ENCODE measurements at places on chromosomes 12 and 14. TPM values are rescaled to one million over a fixed set of nuclear protein-coding genes. Genes with fewer than 3 reads are reported as not detected.

ZNF26 gene
- 11.4 TPM for total RNA-seq

RAB15 gene
- total RNA-seq, result 6.2 TPM

TTC9 gene
- total RNA-seq, result 0.13 TPM

OXA1L gene
- 50.6 TPM for total RNA-seq

LRRC10 gene
- total RNA-seq, result not detected

PTPRO gene
- under 0.01 TPM for total RNA-seq

ZCCHC8 gene
- 10.1 TPM for total RNA-seq

CLEC12A gene
- not detected for total RNA-seq

PIWIL1 gene
- total RNA-seq, result not detected

BATF gene
- 5.7 TPM for total RNA-seq

SCN8A gene
- total RNA-seq, result 0.38 TPM

PLA2G1B gene
- total RNA-seq, result not detected

DNA sequence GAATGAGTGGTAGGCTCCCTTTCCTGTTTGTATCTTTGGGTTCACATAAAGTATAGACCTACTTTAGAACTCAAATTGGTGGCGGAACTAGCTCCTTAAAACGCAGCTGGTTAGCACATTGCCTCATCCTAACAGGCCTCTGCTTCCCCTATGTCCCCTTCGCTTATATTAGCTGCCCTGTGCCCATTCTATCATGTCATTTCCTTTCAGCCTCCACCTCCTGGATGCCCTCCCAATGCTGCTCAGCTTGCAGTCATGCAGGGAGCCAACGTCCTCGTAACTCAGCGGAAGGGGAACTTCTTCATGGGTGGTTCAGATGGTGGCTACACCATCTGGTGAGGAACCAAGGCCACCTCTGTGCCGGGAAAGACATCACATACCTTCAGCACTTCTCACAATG lies 3.5 kb downstream of the DAZAP2 start:
- no peak for DNase-seq

DNA sequence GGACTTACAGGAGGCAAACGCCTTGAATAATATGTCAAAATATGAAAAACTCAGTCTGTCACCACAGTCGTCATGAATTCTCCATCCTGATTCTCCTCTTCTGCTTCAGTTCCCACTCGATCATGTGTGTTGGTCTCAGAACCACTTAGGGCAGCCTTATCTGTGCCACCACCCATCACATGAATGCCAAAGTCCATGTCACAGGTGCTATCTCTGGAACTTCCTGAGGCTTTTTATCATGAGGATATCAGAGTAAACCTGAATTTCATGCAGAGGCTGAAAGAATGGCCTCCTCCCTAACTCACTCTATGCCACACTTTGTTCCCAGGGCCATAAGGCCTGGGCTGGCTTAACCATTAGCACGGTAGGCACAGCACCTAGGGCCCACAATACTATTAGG lies 28.8 kb upstream of the MAP3K9 start:
- DNase-seq, result no peak

DNA sequence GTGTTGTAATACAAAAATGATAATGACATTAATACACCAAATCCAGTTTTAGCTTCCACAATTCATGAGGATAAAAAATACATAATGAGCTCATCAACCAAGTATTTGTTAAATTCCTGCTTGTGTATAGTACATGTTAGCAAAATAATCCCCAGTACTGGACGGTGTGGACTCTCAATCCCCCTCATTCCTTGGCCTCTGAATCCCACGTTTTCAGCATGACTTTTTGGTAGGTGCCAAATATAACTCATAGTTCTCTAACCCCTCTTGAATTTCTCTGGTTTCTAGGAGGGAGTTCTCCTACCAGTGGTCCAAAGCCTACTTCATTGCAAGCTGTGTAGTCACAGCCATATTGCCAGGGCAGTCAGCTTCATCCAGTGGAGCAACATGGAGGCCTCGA lies 41.4 kb upstream of the EPS8 start:
- DNase-seq, result no peak

DNA sequence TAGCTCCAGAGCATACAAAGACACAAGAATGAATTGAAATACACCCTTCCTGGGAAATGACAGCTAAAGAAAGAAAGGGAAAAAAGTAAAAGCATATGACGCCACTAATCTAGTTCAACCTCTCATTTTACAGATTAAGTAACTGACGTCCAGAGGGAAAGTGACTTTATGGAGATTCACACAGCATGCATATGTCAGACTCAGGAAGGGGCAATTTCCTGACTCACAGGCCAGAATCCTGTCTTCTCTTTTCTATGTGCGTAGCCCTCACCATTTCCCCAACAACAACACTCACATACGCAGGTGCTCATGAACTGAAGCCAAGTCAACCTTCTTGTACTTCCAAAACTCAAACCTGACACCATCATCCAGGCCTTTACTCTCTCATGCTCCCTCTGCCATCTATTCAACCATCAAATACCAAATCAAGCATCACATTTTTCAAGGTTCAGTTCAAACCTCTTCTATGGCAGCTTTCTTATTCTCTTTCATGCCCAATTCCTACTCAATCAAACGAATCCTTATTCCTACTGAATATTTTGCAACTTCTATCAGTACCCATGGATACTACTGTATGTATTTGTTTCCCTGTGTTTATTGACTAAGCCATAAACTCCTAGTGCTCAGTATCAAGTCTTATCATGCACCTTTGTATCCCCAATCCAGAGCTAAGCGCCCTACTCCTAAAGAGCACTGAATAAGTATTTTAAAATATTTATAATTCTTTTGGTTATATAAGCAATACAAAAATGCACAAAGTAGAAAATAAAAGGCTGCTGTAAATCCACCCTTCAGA lies 52.8 kb downstream of the STXBP6 start:
- DNase-seq, result peak; percentile 28

GRCh38 chr12:49868449-49868848 lies 25.5 kb upstream of the BCDIN3D start:
- DNase-seq, result no peak

- DNase-seq, result no peak
These were observed 42.3 kb upstream of the CSRP2 start for GRCh38 chr12:76921100-76921471.

- no peak for DNase-seq
These were observed 61.6 kb downstream of the PLEKHA5 start for GRCh38 chr12:19191089-19191488.

DNA sequence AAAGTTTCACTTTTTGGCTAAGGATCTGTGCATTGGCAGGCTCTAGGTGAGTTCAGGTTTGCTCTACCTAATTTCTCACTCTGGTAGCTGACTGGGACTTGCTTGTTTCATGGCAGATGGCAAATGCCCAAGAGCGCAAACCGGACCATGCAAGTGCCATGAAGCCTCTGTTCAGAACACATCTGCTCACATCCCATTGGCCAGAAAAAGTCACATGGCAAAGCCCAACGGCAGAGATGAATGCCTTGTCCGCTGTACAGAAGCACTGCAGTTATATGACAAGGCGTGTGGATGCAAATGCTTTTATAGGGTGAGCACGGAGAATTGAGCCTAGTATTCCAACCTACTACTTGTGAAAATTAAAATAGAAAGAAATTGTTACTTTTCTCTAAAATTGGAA lies 202.2 kb upstream of the HMGA2 start:
- no peak for DNase-seq

GRCh38 chr12:129937426-129937825 lies 33.6 kb upstream of the TMEM132D start:
- no peak for DNase-seq

- no peak for DNase-seq
These were observed 288.9 kb upstream of the CLEC14A start for GRCh38 chr14:38544776-38545175.

Data from dermis microvascular lymphatic vessel endothelial cell (primary cell).